NCI-H1417 treated with DMSO at 0.1 percent for 48 hours (cell line): ENCODE measurements at places on chromosomes 13 and 19.

DNA sequence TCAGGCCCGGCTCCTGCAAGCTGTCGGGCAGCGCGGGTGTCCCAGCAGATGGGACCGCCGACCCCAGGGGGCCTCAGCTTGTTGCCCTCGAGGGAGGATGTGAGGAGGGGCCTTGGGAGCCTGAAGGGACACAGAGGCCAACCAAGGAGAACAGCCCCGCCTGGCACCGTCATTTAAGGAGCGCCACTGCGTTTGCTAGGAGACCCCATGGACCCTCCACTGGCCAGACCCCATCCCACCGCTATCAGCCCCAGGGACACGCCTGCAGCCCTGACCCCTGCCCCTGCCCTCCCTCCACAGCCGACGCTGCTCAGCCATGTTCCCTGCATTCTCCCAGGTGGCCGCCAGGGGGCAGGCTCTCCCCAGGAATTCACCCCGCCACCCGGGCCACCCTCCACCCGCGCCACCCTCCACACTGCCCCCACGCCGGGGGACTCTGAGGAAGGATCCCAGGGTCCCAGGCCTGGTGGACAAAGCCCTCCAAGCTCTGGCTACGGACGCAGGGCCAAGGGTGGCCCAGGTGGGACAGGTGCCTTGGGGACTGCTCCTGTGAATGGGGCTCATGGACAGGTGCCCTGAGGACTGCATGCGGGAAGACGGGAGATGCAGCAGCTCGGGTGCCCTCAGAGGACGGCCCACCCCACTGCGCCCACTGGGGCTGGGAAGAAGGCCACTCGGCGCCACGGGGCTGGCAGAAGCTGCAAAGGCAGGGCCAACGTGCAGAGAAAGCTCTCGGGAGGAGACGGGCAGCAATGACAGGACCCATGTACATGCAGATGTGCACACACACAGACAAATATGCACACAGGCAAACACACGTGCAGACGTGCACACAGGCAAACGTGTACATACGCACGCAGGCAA is 34.4 kb downstream of the PIP5K1C start:
- DNase-seq, result no peak

DNA sequence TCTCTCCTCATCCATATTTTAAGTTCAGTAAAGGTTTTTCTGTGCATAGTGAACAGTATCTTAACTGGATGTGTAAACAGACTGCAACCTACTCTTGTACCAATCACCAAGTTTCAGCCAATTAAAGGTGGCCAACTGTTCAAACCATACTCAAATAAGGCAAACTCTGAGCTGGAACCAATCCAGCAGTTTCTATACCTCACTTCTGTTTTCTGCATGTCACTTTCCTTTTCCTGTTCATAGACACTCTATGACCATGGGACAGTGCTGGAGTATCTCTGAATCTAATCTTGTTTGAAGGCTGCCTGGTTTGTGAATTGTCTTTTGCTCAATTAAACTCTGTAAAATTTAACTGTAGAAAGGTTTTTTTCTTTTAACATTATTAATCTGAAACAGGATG is 470.3 kb upstream of the SLITRK6 start:
- DNase-seq, result no peak

- DNase-seq, result no peak
Observed at GRCh38 chr13:77062097-77062496, 35.1 kb upstream of the FBXL3 start.

DNA sequence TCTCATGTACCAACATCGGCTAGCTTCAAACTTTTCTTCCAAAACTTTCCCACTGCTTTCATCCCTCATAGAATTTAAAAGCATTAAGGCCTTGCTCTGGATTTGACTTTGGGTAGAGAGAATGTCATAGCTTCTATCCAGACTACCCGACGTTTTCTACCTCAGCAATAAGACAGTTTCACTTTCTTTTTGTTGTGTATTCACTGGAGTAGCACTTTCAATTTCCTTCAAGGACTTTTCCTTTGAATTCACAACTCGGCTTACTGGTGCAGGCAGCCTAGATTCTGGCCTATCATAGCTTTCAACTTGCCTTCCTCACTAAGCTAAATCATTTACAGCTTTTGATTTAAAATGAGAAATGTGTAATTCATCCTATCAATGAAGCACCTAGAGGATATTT is 420.4 kb upstream of the GPC6 start:
- no peak for DNase-seq
